ENCODE measurements at places on chromosomes 5 and 9. TPM values are rescaled to one million over a fixed set of nuclear protein-coding genes. Genes with fewer than 3 reads are reported as not detected.
A peak's percentile ranks its signal among the peaks of the same experiment; 100 is the strongest.

GABRA6 gene
- not detected for total RNA-seq

SURF4 gene
- total RNA-seq, result 117 TPM

PCDHGB6 gene
- 2.3 TPM for total RNA-seq

SERF1A gene
- 9.8 TPM for total RNA-seq

DNA sequence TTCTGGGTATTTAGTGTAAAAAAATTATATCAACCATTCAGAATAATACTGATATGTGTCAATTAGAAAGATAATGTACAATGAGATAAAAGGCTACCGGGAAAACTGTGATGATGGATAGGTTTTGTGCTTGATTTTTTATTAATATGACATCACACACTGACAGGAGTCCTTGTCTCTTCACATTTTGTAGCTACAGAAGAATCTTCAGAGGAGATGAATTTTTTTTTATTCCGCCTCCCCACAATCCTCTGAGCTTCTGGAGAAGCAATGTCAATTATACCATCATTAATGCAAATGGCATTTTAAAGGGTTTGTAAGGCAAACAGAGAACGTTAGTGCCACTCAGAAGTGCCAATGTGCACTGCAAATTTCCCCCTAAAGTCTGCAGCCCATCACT, 131.7 kb upstream of the CCNG1 start:
- no peak for DNase-seq

- DNase-seq, result no peak
Observed at GRCh38 chr9:32855752-32856151, 72.4 kb downstream of the TMEM215 start.

DNA sequence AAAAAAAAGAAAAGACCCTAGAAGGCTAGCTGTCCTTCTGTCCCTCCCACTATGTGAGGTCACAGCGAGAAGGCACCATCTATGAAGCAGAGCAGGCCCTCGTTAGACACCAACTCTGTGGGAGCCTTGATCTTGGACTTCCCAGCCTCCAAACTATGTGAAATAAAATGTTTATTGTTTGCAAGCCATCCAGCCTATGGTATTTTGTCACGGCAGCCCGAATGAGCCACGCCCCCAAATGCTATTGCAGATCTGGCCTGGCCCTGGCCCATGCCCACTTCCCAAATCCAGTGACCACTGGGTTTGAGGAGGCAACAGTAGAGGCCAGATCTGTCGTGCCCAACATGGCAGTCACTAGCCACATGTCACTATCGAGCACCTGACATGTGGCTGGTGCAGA, 10.8 kb downstream of the STK10 start:
- no peak for DNase-seq

GRCh38 chr9:14961372-14962068, 51.3 kb upstream of the FREM1 start:
- DNase-seq, result peak; percentile 40

DNA sequence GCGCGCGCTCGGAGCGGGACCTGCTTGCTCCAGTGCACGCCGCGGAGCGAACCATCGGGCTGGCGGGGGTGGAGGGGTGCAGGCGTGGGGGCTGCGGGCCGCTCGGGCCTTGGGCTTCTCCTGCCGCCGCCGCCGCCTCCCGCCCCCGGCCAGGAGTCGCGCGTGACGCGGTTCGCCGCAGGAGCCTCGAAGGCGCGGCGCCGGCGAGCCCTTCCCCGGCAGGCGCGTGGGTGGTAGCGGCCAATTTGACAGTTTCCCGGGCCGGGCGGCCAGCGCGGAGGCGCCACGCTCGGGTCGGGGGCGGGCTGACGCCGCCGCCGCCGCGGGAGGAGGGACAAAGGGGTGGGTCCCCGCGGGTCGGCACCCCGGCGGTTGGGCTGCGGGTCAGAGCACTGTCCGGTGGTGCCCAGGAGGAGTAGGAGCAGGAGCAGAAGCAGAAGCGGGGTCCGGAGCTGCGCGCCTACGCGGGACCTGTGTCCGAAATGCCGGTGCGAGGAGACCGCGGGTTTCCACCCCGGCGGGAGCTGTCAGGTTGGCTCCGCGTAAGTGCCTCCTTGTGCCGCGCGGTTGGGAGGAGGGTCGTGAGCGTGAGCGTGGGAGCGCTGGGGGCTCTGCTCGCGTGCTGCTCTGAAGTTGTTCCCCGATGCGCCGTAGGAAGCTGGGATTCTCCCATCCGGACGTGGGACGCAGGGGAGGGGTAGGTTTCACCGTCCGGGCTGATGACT, at the start of gene TJP2:
TJP2 (plus strand) TSS at position 387 of the 725 bp plus-strand sequence; CDS start at position 483, 96 bp downstream.
- DNase-seq, result peak; percentile 69

GRCh38 chr9:113580041-113580953, 116.8 kb downstream of the RGS3 start:
- DNase-seq, result peak; percentile 92

DNA sequence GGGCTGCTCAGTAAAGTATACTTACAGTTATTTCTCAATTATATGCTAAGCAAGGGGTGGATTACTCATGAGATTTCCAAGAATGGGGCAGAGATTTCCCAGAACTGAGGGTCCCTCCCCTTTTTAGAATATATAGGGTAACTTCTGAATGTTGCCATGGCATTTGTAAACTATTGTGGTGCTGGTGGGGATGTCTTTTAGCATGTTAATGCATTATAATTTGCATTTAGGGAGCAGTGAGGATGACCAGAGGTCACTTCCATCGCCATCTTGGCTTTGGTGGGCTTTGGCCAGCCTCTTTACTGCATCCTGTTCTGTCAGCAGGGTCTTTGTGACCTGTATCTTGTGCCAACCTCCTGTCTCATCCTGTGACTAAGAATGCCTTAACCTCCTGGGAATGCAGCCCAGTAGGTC, 35.5 kb downstream of the TTC1 start:
- no peak for DNase-seq

Measured in mucosa of descending colon (tissue), 3 donors.